ENCODE measurements at places on chromosomes 11 and 22. TPM values are rescaled to one million over a fixed set of nuclear protein-coding genes. Genes with fewer than 3 reads are reported as not detected.

- DNase-seq, result no peak
Measured at GRCh38 chr11:119752946-119753345, 23.9 kb upstream of the NECTIN1 start.

DNA sequence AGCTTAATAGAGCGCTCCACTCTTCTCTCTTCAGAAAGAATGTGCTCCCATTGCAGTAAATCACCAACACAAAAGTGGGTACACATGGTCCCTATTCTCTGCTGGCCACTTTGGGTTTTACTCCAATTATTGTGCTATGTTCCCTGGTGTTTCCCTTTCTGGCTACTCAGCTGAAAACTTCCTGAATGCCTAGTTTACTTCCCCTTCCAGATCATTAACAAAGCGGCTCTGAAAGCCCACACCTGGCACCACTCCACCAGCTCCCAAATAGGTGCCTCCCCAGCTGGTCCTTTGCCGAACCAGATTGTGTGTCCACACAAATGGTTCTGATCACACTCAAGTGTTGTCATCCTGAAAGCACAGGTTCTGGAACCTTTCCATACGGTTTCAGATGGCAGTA, 443.7 kb downstream of the NTM start:
- no peak for DNase-seq

GRCh38 chr22:45726081-45726480, 54.4 kb downstream of the ATXN10 start:
- no peak for DNase-seq

DNA sequence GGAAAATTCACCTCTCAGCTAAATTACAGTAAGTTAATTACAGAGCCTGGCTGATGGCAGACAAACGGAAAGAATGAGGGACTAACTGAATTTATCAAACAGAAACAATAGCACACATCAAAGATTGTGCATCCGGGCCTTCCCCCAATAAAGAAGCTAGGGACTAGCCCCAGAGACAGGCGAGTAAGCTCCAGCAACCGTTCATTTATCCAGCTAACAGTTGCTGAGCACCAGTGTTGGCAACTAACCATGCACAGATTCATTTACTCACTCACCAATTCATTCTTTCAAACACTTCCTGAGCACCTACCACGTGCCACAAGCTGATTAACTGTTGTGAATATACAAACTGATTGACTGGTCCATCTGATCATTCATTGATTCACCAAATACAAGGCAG, 51.2 kb downstream of the SMCO4 start:
- DNase-seq, result no peak

The JAML gene
- total RNA-seq, result 148 TPM

The TTC17 gene
- total RNA-seq, result 37.7 TPM

The ZNF280A gene
- not detected for total RNA-seq

The NADSYN1 gene
- total RNA-seq, result 66.8 TPM

DNA sequence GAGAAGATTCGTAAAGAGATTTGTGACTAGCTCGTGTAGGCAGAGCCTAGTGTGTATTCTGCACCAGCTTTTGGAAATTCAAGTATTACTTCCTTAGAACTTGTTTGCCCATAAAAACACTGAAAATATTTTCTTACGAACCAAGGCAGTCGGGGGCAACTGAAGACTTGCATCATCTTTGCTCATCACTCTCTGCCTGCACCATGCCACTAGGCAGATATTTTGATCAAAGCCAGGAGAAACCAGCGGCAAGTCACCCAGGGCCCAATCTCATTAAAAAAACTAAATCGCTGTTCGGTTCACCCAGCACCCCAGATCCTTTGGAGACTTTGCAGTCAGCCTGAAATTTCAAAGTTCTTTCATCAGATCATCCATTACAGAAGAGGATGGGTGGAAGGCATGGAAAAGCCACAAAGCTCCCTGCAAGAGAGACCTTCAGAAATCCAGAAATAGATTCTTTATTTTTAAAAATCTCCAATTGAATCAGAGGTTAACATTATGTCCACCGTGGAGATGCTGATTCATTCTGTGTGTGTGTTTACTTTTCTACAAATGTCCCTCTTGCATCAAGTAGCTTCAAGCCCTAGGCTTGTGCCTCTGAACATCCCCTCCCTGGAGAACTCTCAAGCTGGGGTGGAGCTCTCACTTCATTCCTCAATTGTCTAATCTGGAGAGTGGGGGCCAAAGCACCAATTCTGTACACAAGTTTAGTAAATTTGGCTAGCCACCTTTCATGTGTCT, 78.4 kb downstream of the ETS1 start:
- no peak for DNase-seq

The RIBC2 gene
- total RNA-seq, result 8.2 TPM

GRCh38 chr11:22221143-22221542, 28.3 kb downstream of the ANO5 start:
- DNase-seq, result no peak

- DNase-seq, result no peak
Measured at GRCh38 chr11:61353131-61354067, 8.3 kb downstream of the CYB561A3 start.

- DNase-seq, result no peak
Measured at GRCh38 chr22:17976121-17976520, 48.2 kb downstream of the MICAL3 start.

The THY1 gene
- not detected for total RNA-seq

DNA sequence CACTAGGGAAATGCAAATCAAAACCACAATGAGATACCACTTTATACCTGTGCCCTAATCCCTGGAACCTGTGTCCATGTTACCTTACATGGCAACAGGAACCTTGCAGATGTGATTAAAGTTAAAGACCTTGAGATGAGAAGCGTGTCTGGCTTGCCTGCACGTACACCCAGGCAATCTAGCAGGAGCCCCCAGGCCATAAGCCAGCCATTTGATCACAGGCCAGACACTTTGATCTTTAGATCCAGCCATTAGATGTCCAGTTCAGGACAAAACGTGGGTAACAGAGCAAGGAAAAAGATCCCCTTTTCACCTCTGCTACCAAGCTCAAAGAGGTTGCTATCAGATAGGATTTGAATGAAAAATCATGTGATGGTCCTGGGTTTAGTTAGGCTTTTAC, 378.8 kb downstream of the BUD13 start:
- no peak for DNase-seq

The MPPED2 gene
- total RNA-seq, result 0.19 TPM

DNA sequence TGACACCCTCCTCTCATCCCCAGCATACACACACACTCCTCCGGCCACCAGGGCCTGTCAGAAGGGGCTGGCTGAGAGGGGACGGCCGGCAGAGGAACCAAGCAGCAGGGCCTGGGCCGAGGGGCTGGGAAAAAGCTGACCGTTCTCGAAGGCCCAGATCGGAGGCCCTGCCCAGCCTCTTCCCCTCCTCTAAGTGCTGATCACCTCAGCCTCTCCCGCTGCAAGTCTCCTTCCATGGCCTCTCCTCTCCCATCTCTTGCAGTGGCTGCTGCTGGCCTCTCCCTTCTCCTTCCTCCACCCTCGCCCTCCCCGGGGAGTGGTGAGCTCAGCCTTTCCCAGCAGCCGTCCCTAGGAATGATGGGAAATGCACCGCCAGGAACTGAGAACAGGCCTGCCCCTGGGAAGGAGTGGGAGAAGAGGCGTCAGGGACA, 39.6 kb downstream of the ARRB1 start:
- no peak for DNase-seq

- no peak for DNase-seq
Measured at GRCh38 chr11:122024278-122024677, 91.7 kb downstream of the BLID start.

DNA sequence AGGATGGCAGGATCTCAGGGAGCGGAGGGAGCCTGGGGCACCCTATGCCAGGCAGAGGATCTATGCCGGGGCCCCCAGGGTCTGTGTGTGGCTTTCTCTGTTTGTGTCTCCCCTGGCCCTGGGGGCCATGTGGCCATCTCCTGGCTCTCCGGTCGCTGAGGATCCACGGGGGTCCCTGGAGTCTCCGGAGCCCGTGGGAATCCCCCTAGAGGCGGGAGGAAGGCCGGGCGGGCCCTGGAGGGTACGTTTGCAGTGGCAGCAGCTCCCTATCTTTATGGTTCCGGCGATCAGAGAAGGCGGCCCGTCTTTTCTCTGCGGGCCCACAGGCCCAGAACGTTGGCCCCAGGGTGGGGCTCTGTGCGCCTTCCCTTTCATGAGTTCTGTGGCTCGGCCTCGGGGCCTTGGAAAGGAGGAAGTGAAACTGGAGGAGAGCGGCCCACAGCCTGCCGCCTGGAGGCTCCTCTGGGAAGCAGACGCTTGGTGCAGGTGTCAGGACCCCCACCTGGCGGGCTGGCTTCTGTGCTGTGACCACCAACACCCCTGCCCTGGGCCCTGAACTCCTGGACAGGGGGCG, 82.1 kb downstream of the KCNQ1 start:
- no peak for DNase-seq

GRCh38 chr11:2205214-2205720, 33.7 kb upstream of the TH start:
- DNase-seq, result no peak

GRCh38 chr11:128757235-128757711, 63.4 kb downstream of the FLI1 start:
- peak; percentile 68 for DNase-seq

DNA sequence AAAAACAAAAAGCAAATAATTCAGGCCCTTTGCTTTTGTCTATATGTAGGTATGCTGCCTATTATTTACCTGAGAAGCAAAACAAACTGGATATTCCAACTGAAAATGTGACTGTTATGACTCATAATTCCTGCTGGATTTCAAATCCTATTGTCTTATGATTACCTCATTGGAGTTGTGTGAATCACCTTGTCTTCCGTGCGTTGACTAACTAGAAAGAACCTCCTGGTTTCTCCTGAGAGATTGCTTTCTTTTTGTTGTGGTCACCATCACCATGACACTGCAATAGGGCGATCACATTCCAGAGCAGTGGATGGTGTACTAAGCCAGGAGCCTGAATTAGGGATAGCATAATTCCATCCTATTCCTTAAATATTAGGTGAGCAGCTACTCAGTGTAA, 23.0 kb upstream of the EXPH5 start:
- no peak for DNase-seq

DNA sequence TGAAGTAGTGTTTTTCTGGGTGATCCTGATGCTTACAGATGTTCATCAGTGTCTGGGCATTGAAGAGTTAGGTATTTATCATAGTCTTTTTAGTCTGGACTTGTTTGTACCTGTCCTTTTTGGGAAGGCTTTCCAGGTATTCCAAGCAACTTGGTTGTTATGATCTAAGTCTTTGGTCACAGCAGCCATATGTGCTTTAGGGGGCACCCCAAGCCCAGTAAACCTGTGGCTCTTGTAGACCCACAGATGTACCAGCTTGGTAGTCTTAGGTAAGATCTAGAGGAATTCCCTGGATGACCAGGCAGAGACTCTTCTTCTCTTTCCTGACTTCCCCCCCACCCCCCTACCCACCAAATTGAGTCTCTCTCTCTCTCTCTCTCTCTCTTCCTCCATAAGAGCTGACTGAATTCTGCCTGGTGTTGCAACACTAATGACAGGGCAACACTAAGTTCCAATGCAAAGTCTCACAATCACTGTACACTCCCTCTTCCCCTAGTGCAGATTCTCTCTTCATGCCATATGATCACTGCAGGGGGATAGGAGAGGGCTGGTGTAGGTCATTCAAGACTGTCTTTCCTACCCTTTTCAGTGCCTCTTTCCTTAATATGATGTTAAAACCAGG, 24.5 kb upstream of the MMP8 start:
- no peak for DNase-seq

- DNase-seq, result no peak
Measured at GRCh38 chr22:25929321-25929878, 187.4 kb downstream of the MYO18B start.

- DNase-seq, result no peak
Measured at GRCh38 chr11:3723014-3723708, 52.0 kb upstream of the CHRNA10 start.

The SCGB2A2 gene
- total RNA-seq, result not detected

DNA sequence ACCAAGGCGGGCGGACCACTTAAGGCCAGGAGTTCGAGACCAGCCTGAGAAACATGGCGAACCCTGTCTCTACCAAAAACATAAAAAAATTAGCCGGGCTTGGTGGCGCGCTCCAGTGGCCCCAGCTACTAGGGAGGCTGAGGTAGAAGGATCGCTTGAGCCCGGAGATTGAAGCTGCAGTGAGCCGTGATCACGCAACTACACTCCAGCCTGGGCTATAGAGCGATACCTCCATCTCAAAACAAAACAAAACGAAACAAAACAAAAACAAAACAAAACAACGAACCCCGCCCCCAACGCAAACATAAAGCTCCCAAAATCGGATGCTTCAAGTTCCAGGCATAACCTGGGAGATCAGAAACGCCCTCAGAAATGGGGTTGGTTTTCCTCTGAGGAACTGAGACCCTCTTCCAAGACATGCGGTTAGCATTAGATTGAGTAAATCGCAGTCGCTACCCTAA, 564 bp downstream of the LRRC51 start:
- no peak for DNase-seq

DNA sequence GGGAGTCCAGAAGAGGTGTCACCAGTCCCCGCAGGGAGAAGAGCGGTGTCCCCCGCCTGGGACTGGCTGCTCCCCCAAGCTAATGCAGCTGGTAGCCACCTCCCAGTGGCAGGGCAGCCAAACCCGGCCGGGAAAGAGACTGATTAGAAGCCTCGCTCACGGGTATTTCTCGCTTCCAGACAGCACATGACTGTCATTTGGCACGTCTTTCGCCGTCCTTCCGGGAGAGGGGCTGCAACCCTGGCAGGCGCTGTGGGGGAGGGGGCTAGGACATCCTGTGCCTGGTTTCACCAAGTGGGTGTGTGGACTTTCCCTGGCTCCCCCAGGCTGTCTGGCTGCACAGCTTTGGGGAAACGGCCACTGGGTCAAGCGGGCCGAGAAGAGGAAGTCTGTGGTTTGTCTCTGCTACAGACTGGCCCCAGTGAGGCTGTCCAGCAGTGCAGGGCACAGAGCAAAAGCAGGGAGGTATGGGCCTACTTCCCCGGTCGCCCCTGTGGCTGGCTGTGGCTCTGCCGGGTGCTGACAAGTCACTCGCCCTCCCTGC, 3.8 kb downstream of the CD81 start:
- no peak for DNase-seq

- no peak for DNase-seq
Measured at GRCh38 chr22:28283068-28283654, 364.1 kb upstream of the PITPNB start.

DNA sequence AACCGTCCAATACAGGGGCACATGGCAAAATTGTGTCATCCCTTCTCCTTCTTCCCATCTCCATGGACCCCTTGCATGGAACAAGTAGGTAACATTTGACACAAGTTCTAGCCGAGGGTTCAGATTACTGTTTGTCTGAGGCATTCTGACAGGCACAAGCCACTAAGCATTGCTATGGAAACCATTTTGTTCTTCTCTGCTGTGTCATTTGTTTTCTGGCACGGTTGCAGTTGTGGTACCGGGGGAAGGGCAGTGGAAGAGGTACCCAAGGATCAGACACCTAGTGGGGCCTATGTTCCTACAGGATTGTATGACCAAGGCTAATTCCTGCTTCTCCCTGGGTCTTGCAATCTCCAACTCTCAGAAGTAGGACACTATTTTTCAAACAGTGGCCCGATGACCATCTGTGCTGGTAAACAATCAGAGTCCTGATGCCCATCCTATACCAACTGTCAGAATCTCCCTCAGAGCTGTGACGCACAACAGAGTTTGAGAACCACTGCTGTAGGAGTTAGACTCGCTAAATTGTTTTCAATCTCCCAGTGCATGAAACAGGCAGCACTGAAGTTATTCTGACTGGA, 69.3 kb downstream of the KCNC1 start:
- DNase-seq, result no peak

The GLB1L3 gene
- 9.8 TPM for total RNA-seq

- DNase-seq, result no peak
Measured at GRCh38 chr11:14376920-14377319, 17.9 kb upstream of the RRAS2 start.

- DNase-seq, result no peak
Measured at GRCh38 chr11:120525261-120526171, 14.0 kb downstream of the GRIK4 start.

- no peak for DNase-seq
Measured at GRCh38 chr11:61529537-61530225, 21.1 kb downstream of the LRRC10B start.

The KCNK4 gene
- not detected for total RNA-seq

Data from activated naive CD8-positive, alpha-beta T cell treated with anti-CD3 and anti-CD28 coated beads for 36 hours (primary cell).